WTC11 (cell line): ENCODE measurements at places on chromosomes 4 and X. TPM values are rescaled to one million over a fixed set of nuclear protein-coding genes. Genes with fewer than 3 reads are reported as not detected.
A peak's percentile ranks its signal among the peaks of the same experiment; 100 is the strongest.

Gene FHDC1
- total RNA-seq, result 15.5 to 18.1 TPM (median 17.1 TPM) in 3 replicates

GRCh38 chrX:155071694-155072280 is 479 bp downstream of the BRCC3 start:
- H3K36me3 ChIP-seq, result peaks cover 27% of the 10 kb centered on the region
- peak overlapping the region; percentile 90 for H3K4me3 ChIP-seq
- H3K4me1 ChIP-seq, result peaks cover 17% of the 10 kb centered on the region
- H3K27me3 ChIP-seq, result no peaks in the 10 kb centered on the region
- DNase-seq, result peak; percentile 13
- H3K27ac ChIP-seq, result peak overlapping the region; percentile 93

- no peaks in the 10 kb centered on the region for H3K36me3 ChIP-seq
- H3K27ac ChIP-seq, result no peak overlapping the region
- H3K4me1 ChIP-seq, result peaks cover 15% of the 10 kb centered on the region
Observed at GRCh38 chrX:67613366-67613765, 69.5 kb downstream of the AR start.

DNA sequence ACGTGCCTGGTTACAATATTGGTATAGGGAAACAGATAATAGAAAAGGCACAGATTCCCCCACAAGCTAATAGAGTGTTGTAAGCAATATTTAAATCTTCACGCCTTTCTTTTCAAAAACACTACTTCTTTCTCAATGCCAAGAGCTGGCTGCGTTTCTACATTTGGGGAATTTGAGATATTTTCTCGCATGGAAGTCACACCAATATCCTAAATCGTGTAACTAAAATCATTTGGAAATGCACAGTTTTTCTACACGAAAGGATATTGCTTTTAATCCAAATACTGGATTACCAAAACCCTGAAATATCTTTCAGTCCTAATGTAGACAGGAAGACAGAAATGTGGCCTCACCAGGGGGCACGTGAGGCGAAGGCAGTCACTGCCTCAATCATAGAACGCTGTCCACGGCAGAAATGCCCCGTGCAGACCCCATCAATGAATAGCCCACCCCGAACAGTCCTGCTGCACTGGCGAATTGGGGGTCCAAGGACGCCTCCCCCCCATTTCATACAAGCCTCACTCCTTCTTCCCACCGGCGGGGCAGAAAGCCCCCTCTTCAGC is 106.6 kb downstream of the NSUN7 start:
- H3K36me3 ChIP-seq, result peaks cover 13% of the 10 kb centered on the region; the same call in 1 of the 2 replicates
- DNase-seq, result no peak
- H3K4me1 ChIP-seq, result peaks cover 13% of the 10 kb centered on the region
- peak overlapping the region; percentile 85 for H3K4me3 ChIP-seq
- no peak overlapping the region for H3K27ac ChIP-seq

DNA sequence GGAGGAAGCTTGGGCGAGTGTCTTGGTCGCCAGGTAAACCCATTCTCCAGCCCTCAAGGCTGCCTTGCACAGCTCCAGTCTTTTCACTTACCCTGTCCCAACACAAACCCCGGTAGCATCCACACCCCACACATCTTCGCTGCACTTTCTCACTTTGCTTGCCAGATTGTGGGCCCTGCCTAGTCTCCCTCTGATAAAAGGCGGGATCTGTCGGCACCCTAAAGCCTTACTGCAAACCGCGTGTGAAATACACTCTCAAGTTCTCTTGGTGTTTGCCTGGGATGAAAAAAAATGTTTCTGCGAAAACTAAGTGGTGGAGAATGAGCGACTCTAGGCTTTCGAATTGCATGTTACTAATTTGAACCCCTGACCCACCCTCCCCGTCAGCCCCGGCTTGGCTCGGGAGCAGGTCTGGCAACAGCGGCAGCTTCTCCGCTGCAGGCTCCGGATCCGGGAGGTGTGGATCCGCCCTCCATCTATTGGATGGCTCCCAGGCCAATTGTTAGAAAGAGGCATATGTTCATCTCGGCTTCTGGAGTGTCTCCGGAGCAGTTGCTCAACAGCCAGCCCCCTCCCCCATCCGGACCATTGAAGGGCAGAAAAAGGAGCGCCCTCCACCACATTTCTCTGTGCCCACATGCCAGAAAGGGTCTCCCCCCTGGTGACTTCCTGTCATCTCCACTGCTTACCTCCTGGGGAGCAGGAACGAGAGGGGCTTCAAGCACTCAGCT is 3.0 kb upstream of the CITED1 start:
- H3K36me3 ChIP-seq, result no peaks in the 10 kb centered on the region
- no peak overlapping the region for H3K27ac ChIP-seq
- H3K27me3 ChIP-seq, result peaks cover 66% of the 10 kb centered on the region
- H3K4me1 ChIP-seq, result peaks cover 25% of the 10 kb centered on the region

- no peaks in the 10 kb centered on the region for H3K4me1 ChIP-seq
- no peaks in the 10 kb centered on the region; the same call in none of the 2 replicates for H3K27me3 ChIP-seq
- H3K4me3 ChIP-seq, result no peak overlapping the region
- no peak overlapping the region for H3K27ac ChIP-seq
Observed at GRCh38 chr4:91330555-91331137, 973.1 kb upstream of the GRID2 start.

GRCh38 chr4:88418411-88418810 is 38.5 kb upstream of the HERC5 start:
- no peaks in the 10 kb centered on the region for H3K27me3 ChIP-seq
- no peak for DNase-seq
- H3K4me1 ChIP-seq, result peaks cover 5% of the 10 kb centered on the region

Gene POF1B
- total RNA-seq, result 0.09 to 0.23 TPM in 2 of 3 replicates, not detected in the other

DNA sequence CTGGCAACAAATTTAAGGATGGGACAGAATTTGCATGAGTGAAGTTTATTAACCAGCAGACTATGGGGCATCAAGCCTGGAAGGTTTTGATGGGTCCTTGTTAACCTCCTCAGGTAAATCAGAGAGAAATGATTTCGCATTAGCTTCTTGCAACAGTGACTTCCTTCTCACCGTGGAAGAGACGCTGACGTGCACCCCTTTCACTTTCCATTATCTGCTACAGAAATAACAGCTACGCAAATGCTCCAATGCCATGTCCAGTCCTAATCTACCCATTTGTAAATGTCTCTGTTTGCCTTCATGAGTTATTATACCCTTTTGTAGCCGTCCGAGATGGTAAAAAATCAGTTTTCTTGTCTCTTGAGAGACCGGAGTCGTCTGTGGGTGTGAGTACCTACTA is 100.3 kb downstream of the SLC34A2 start:
- no peaks in the 10 kb centered on the region for H3K27me3 ChIP-seq
- no peak overlapping the region for H3K4me3 ChIP-seq
- no peak overlapping the region for H3K27ac ChIP-seq
- H3K36me3 ChIP-seq, result peaks cover 21% of the 10 kb centered on the region
- no peak for DNase-seq

GRCh38 chr4:138405466-138405891 is 163.3 kb upstream of the SLC7A11 start:
- peaks cover 17% of the 10 kb centered on the region for H3K4me1 ChIP-seq
- H3K27ac ChIP-seq, result no peak overlapping the region

DNA sequence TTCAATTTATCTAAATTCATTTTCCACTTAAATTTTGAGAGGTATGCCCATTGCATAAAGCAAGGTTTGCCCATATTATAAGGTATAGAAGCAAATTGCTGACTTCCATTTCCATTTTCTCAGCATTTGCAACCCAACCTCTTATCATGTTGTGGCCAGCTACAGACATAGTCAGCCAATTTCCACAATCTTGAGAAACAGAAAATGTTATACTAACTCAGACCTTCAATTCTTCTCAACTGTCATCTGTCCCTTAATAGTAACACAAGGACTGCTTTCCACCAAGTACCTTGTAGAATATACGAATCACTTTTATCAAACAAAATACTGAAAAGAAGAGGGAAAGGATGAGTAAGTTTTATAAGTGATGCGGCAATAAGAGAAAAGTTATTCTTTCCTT is 11.2 kb upstream of the GRIA3 start:
- no peaks in the 10 kb centered on the region for H3K36me3 ChIP-seq
- H3K4me1 ChIP-seq, result peaks cover 17% of the 10 kb centered on the region
- H3K27me3 ChIP-seq, result no peaks in the 10 kb centered on the region
- no peak overlapping the region for H3K27ac ChIP-seq
- H3K4me3 ChIP-seq, result no peak overlapping the region

- peaks cover 35% of the 10 kb centered on the region for H3K4me1 ChIP-seq
- no peak overlapping the region for H3K27ac ChIP-seq
- peaks cover 7% of the 10 kb centered on the region for H3K27me3 ChIP-seq
- no peak overlapping the region for H3K4me3 ChIP-seq
Observed at GRCh38 chr4:186021461-186022167, 47.3 kb upstream of the TLR3 start.

Gene CNGA1
- total RNA-seq, result 0.50 to 1.9 TPM (median 1.1 TPM) in 3 replicates

DNA sequence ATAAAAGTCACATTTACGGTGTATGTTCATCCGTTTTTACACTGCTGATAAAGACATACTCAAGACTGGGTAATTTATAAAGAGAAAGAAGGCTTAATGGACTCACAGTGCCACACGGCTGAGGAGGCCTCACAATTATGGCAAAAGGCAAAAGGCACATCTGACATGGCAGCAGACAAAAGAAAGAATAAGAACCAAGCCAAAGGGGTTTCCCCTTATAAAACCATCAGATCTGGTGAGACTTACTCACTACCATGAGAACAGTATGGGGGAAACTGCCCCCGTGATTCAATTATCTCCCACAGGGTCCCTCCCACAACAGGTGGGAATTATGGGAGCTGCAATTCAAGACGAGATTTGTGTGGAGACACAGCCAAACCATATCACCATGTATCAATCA is 7.3 kb upstream of the GUCY1B1 start:
- H3K4me3 ChIP-seq, result no peak overlapping the region
- no peak for DNase-seq
- H3K27me3 ChIP-seq, result no peaks in the 10 kb centered on the region
